ENCODE measurements at places on chromosomes 6 and 20.

GRCh38 chr6:31949926-31950548 is 4.1 kb downstream of the CFB start:
- DNase-seq: no peak

- DNase-seq: peak; percentile 46
Observed at GRCh38 chr6:151087861-151088598, 151.7 kb upstream of the AKAP12 start.

DNA sequence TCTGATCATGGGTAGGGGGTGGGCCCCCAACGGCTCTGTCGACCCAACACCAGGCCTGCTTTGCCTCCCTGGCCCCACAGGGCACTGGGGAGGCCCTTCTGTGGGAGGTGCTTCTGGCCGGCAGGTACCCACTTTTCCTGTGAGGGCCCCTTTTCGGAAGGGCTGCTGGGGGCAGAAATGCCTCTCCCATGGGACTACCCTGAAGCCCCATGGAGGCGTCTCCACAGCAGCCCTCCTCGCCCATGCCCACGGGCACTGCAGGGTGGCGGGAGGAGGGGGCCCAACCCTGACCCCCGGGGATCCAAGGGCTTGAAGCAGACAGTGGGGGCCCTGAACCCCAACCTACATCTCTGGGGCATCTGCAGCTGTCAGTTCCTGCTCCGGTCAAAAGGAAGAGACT is 2.3 kb downstream of the BIRC7 start:
- DNase-seq: no peak

- no peak for DNase-seq
Observed at GRCh38 chr6:51028276-51028675, 209.6 kb downstream of the TFAP2B start.

DNA sequence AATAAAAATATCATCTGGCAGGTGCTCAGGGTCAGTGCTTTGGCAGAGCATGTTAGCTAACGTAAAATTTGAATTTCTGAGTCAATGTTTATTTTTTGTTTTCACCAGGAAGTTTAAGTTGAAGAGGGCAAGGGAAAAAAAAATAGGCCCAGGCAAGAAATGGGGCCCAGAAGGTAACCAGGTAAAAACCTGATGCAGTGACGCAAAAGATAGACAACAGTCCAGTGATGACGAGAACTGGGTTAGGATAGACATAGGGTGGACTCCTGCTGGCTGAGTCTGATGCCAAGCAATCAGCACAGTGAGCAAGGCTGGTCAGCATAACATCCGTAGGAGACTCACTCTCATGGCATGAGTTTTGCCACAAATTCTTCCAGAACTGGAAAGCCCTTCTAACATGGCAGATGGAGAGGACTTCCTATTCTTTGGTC is 42.2 kb downstream of the ZHX3 start:
- DNase-seq: peak; percentile 44

GRCh38 chr20:62815066-62815991 is 1.5 kb upstream of the COL9A3 start:
- DNase-seq: no peak

DNA sequence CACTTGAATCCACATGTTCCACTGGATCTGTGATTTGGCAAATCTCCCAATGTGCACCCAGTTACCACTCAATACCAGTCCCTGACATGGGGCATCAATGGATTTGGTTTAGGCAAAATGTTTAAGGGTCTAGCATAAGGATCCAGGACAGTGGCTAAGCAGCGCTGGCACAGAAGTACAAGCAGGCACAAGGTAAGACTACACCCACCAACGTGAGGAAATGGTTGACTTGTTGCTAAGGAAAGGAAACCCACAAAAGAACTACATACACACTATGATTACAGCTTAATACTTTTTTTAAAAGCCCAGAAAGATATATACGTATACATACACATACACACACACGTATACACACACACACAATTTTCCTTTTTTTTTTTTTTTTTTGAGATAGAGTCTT is 79.0 kb downstream of the DNAAF9 start:
- no peak for DNase-seq

GRCh38 chr6:3849681-3850450 is 693 bp downstream of the FAM50B start:
- no peak for DNase-seq

GRCh38 chr6:54366667-54367327 is 58.6 kb downstream of the TINAG start:
- no peak for DNase-seq

GRCh38 chr20:33710681-33711445 is 9.2 kb downstream of the PXMP4 start:
- no peak for DNase-seq

DNA sequence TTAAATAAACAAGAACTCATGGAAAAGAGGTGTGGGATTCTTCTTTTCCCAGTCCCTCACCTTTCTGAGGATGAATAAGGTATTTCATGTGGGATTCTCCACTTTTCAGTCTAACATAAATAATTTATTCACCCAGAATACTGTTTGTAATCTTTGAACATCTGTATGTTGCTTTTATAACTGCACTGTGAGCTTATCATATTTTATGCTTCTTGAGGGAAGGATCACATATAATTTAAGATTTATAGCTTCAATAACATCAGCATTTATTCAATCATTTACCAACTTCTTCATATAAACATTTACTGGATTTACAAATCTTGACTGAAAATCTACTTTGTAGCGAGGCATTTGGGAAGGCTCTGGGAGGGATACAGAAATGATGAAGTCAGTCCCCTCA is 154.2 kb upstream of the KCNK16 start:
- DNase-seq: no peak

GRCh38 chr6:74277777-74278186 is 581.8 kb downstream of the CD109 start:
- no peak for DNase-seq

DNA sequence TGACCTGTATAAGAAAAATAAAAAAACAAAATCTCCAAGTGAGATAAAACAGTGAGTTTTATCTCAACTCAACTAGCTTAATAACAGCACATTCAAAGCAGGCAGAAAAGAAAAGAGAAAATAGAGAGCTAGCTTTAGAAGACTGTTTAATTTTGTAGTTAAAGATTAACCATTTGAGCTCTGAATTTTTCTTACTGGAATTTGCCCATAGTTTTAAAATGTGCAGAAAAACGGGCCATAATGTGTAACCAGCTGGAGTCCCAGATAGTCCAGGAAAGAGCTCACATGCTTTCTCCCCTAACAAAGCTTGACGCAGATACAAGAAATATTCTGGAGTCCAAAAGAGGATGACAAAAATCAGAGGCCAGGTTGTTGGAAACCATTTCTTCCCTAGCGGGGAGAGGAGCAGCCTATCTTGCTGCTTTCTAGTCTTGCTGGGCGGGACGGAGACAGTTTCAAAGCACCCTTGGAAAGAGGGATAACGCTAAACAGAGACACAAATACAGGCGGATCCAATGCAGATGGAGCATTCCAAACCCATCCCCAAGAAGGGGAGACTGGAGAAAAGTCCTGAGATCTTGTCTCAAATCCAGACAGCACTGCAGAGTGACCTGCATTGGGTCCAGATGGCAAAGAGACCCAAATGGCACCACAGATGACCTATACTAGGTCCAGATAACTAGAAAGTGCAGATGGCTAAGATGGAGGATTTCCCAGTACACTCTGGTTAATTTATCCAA is 16.1 kb downstream of the TTK start:
- DNase-seq: no peak

- no peak for DNase-seq
Observed at GRCh38 chr6:11092668-11093375, 812 bp upstream of the SMIM13 start.

GRCh38 chr6:5501837-5502236 is 240.5 kb downstream of the FARS2 start:
- no peak for DNase-seq

GRCh38 chr6:137638926-137639706 is 144.9 kb upstream of the OLIG3 start:
- no peak for DNase-seq

- DNase-seq: no peak
Observed at GRCh38 chr20:14178952-14179351, 158.5 kb downstream of the FLRT3 start.

DNA sequence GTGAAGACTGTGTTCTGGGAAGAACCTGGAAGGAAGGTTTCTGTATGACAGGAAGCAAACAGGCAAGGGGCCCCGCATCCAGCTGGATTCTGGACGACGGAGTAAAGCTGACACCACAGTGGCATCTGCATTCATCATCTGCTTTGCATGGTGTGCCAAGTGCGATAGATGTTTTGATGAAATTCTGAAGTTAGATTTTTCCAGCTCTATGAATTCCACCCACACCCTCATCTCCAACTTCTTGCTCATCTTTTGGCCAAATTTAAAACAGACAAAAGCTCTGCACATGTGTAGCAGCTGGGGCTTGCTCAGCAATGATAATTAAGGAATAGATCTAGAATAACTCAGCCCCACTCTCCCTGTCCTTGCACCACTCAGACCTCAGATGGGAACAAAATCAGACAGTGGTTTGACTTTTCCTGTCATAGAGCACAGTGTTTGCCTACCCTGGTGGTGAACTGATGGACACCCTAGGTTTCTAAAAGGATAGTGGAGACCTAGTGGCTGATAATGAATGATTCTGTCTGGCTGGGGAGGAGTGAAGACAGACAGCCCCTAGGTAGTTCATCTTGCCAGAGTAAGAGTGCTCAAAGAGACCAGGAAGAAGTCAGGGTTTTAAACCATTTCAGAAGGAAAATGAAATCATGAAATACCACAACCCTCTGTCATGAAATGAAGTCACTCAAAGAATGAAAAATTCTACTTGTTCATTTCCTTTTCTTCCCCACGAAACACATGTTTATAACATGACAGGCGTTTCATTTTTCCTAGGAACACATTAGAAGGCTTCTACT is 85.8 kb downstream of the BCAS1 start:
- no peak for DNase-seq

DNA sequence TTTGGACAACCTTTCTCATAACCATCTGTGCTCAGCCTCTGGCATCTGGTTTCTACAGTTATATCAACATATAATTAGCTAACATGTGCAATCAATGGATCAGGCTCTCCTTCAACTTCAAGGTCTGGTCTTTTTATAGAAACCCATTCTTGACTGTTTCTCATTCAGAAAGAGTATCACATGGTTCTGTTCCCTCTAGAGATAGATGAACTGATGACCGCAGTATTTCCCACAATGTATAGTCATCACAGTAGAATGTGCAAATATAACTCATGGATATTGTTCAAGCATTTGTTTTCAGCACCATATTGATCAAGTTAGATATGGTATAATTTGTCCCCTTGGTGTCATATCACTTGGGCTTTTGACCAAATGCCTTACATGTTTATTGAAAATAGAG is 656.2 kb downstream of the FRK start:
- DNase-seq: no peak

DNA sequence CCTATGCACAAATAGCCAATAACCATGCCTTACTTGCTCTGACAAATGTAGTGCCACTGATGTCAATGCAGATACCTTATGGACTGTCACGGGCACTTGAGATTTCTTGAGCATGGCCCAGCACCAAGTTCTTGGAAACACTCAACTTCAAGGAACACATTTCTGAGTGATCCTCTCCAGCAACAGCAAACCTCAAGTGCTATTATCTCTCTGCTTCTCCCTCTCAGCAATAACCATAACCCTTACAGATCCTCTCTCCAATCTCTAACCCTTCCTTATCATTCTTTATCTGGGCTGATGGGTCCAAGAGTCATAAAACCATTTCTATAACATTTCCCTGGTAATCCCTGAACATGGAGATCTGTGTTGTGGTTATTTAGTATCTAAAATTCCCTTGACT is 266.9 kb upstream of the STXBP5 start:
- DNase-seq: no peak

- no peak for DNase-seq
Observed at GRCh38 chr6:161130541-161130940, 139.0 kb downstream of the MAP3K4 start.

DNA sequence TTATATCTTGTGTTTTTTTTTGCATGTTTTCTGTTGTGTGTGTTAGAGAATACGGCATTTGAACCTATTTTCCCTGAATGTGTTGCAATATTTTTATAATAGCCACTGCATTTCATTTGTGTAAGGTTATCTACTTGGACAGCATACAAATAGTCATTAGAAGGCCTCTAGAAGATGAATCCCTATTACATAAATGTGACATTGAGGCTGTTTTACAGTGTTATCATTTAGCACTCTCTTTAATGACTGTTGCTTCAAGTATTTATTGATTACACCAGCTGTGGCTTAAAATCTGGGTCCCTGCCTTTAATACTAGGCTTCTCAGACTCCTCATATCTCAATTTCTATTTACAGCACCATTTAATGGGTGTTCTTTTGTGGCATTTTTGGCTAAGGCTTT is 465.8 kb downstream of the FRK start:
- DNase-seq: no peak

- DNase-seq: no peak
Observed at GRCh38 chr20:61963149-61963548, 102.5 kb downstream of the TAF4 start.

DNA sequence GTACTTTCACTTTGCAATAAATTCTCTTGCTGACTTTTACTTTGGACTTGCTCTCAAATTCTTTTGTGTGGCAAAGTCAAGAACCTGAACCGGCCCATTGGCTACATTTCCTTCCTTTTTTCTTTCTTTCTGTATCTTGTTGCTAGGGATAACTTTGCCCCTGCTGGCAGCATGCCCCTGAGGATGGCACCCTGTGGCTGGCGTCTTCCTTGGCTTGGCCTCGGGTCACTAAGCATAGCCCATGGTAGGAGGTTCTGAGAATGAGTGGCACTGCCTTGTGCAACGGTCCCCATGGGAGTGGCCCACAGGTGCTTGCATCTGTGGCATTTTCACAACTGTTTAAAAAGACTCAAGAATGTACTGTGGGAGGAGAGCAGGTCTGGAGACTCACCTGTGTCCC is 14.0 kb upstream of the HLA-F start:
- no peak for DNase-seq

DNA sequence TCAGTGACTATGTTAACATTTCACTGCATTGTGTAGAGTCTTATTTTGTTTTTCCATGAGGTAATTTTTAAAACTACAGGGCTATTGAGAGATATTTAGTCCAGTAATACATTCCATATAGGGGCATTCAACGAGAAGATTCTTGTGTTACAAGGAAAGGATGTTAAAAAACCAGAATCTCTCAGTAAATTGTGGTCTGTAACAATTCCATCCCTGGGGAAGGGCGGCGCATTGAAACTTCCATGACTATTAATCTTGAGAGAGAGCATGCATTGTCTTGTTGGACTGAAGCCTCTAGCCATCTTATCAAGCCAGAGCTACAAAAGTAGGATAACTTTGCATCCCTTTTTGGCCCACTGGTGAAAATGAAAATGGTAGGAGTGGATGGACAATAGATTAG is 119.7 kb downstream of the BCKDHB start:
- no peak for DNase-seq

GRCh38 chr6:53230775-53231467 is 82.3 kb upstream of the GCM1 start:
- no peak for DNase-seq

- DNase-seq: no peak
Observed at GRCh38 chr20:19254956-19255355, 42.5 kb downstream of the SLC24A3 start.
